ENCODE measurements at places on chromosomes 5 and 9.

DNA sequence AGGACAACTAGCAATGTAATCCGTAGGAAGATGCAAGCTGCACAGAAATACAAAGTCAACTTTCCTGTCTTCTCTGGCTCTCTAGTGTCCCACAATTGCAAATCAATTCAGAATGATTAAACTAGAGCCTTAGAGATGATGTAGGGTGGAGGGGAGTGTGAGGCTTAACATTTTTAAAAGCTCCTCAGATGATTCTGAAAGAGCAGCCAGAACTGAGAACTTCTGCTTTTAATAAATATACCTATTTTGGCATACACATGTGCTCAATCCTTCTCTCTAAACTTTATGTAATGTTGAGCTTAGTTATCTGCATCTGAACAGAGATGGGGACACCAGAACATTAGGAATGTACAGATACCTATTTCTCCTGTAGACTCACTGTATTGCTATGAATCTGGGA, 139.9 kb upstream of the APC start:
- DNase-seq: no peak

- no peak for DNase-seq
These were observed 688.8 kb downstream of the MTRR start for GRCh38 chr5:8557728-8558127.

DNA sequence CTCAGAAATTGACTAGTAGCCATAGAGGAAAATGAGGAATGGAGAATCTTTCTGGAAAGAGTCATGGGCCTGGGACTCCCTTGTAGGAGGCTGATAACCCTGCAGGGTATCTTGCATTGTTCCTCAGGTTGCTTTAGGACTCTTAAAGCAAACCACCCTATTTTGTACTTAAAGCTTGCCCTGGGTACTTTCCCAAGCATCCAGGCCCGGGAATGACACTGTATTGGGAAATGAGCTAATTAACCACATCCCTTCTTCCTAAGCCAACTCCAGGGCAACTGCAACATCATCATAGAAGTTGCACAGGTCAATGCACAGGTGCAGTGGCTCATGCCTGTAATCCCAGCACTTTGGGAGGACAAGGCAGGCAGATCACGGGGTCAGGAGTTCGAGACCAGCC, 55.9 kb downstream of the UGCG start:
- DNase-seq: no peak

DNA sequence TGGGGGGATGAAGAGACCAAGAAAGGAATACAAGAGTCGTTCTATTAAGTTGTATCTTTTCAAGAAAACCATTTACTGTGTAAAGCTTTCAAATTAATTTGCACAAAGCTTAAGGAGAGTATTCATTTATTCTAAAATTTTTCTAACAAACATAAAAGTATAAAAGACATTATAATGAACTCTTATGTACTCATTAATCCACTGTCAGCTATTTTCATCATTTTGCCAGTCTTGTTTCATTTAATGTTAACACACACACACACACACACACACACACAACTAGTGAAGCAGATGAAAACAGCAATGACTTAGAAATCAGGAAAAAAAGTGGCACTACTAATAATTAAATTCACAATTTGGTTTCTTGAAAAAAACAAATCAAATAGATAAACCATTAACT, 176.7 kb downstream of the TLE1 start:
- DNase-seq: no peak

GRCh38 chr9:108783326-108783725, 72.5 kb downstream of the ACTL7B start:
- DNase-seq: no peak

GRCh38 chr9:131246618-131247017, 29.7 kb downstream of the FAM78A start:
- DNase-seq: no peak

GRCh38 chr5:104635227-104635626, 1072.6 kb upstream of the NUDT12 start:
- no peak for DNase-seq

DNA sequence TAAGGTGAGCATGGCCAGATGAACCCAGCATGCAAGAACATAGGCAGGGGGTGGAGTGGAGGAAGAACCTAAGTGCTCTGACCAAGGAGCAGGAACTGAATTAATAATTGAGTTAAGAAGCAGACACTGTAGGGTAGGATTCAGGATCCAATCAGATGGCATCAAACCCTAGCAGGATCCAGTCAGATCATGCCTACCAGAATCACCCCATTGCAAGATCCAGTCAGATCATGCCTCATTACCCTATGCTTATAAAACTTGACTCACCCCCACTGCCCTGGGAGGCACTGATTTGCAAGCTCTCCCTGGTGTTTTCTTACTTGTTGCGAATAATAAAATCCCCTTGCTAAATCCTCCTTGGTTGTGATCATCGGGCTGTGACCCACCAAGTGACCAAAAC, 19.7 kb downstream of the TUSC1 start:
- no peak for DNase-seq

DNA sequence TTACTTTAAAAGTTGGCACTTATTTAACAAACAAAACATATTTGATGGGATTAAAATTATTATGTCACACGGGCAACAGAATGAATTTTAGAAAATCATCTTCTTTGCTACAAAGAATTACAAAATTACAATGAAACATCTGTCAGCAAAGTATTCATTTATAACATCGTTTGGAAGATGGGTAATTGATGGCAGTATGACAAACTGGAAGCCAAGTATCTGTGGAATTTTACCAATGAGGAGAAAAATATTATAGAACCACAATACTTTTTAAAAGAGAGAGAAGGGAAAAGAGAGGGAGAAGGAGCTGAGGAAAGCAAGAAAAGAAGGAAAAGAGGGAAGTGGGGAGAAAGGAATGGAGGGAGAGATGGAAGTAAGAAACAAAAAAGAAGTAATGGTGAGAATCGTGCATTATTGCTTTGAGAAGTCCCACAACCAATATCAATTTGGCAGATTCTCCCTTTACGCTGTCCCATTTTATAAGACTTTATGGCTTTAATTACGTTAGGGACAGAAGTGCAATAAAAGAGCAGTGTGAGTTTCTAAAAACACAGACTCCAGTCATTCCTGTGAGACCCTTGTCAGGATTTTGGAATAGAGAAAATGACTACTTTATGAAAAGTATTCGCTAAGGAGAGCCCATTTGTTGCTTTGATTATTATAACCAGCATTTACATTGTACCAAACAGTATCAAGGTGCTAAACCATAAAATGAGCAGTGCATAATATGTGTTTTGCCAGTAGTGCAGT, 76.7 kb downstream of the LURAP1L start:
- DNase-seq: no peak

DNA sequence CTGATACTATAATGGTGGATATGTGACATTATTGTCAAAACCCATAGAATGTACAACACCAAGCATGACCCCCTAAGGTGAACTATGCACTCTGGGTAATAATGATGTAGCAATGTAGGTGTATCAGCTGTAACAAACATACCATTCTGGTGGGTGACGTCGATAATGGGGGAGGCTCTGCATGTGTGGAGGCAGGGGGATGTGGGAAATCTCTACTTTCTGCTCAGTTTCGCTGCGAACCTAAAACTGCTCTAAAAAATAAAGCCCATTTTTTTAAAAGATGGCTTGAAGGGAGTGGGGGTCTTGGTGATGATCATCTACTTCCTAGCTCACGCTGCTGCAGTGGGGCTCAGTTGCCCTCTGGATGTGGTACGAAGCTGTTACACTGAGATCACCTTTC, 51.1 kb downstream of the RASGEF1C start:
- no peak for DNase-seq

DNA sequence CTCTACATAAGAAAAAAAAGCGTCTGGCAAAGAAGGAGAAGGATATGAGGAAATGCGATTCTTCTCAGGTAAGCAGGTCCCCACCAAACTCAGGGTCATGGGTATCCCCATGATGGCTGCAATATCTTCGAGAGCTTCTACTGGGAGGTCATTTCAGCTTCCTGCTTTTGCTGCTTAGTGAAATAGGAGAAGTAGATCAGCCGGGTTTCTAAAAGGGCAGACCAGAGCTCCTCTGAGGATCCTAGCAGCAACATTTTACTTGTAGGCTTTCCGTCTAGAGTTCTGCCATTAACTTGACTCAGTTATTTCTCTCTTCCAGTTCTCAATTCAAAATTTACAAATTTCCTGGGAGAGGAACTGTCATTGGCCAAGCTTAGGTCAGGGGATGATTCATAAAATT, 134.7 kb downstream of the DPYSL3 start:
- no peak for DNase-seq

DNA sequence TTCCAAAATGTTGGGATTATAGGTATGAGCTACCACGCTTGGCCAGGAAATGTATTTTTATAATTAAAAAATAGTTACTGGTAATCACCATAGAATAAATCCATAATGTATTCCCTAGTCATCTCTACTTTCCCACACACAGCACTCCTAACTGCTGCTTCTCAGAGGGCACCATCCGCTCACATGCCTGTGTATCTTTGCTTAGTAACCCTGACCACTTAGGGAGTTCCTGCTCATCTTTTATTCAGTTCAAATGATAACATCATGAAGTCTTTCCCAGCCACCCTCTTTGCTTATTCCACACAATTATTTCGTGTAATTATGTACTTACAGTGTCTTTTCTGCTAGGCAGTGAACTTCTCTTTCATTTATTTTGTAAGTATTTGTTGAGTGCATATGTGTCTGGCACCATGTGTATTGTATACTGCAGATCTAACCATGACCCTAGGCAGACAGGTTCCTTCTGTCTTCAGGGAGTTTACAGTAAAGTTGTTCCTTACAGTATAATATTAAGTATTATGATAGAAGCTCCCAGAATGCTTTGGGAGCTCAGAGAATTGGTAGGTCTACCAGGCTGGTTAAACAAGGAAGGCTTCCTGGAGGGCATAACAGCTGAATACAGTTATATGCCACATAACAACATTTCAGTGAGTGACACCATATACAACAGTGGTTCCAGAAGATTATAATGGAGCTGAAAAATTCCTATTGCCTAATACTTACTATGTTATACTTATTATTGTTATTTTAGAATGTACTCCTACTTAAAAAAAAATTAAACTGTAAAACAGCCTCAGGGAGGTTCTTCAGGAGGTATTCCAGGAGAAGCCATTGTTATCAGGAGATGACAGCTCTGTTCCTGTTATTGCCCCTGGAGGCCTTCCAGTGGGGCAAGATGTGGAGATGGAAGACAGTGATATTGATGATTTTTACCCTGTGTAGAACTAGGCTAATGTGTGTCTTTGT, 39.2 kb downstream of the DCAF10 start:
- no peak for DNase-seq

DNA sequence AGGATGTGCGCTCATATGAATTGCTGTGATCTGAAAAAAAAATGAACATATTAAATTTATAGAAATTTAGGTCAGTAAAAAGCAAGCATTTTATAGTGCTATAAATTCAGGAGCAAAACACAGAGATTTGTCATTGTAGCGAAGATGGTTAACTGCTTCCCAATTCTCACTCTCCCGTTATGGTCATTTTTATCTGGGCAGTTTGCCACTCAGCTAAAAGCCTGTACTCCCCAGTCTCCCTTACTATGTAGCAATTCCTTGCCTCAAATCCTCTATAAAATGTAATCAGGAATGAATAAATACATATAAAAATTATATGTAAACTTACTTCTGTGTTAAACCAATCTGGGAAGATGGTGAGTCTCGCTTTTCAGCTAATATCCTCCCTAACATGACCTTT, 471.5 kb downstream of the HINT1 start:
- DNase-seq: no peak

DNA sequence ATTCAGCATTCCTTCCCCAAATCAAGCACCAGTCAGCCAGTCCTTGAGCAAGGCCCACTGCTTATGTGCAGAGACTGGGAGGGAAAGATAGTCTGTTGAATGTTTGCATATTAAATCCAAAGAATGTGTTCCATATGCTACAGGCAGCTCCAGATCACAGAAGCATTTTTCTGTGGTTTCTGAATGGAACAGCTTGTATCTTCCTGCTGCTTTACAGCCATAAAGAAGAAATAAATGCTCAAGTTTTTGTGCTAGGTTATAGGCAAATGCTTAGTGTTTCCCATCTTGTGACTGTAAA, 310.3 kb downstream of the TRIM36 start:
- no peak for DNase-seq

DNA sequence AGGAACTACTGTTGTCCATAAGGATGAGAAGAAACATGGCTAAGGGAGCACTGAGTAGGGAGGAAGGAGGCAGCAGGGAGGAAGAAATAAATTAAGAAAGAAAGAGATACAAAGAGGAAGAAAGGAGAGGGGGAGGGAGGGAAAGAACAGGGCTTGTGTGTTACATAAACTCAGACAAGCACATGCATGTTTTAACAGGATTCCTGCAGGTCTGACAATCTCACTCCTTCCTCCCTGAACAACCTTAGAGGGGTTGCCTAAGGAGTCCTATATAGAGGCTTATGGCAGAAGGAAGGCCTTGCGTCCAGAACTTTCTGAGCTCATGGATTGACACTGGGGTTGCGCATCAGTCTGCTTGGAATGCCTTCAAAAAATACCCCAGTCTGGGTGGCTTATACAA, 4.2 kb upstream of the KCNIP1 start:
- DNase-seq: no peak

- DNase-seq: no peak
These were observed 92.7 kb downstream of the LHFPL2 start for GRCh38 chr5:78555870-78556269.

DNA sequence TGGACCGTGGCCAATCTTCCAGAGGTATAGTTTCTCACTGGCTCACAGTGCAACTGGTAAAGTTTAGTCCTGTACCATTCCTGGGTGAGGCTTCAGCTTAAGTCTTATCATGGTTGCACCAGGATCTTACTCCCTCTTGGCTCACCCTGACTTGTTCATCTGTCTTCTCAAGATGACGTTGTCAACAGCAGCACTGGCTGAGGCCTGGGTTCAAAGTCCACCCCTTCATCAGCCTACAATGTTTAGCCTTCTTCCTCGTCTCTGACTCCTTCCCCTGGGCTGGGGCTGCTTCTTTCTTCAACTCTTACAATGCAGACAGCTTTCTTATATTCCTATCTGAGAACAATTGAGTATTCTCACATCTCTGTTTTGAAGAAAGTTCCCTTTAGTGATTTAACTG, 311.1 kb upstream of the CLINT1 start:
- DNase-seq: no peak

- DNase-seq: no peak
These were observed 147.2 kb downstream of the PDE4D start for GRCh38 chr5:59746241-59746765.

GRCh38 chr5:180649297-180650039, at the start of gene FLT4:
Gene FLT4 (minus strand): TSS chr5:180649600. CDS start chr5:180649545, 55 bp downstream.
- DNase-seq: no peak

DNA sequence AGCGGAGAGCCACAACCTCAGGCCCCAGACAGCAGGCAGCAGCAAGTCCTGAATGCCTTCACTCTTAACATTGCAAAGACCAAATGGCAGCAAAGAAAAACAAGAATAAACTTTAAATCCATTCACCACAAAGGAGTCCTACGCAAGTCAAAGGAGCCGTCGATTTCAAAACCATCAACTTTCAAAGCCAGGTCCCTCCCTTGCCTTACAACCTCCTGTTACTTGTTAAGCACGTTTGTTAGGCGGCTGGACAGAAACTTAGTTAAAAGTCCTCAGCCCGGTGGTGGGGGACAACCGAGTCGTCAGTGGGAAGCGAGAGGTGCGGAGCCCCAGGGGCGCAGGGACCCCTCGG, 938 bp downstream of the LPAR1 start:
- DNase-seq: no peak

- DNase-seq: no peak
These were observed 1941.4 kb upstream of the NUDT12 start for GRCh38 chr5:105503950-105504349.

- DNase-seq: no peak
These were observed 4.1 kb downstream of the TRIO start for GRCh38 chr5:14147210-14147609.
